ENCODE measurements at places on chromosomes 16 and 17. TPM values are rescaled to one million over a fixed set of nuclear protein-coding genes. Genes with fewer than 3 reads are reported as not detected.

Gene KRTAP1-1
- not detected for total RNA-seq

GRCh38 chr17:41687828-41688640 lies 651 bp upstream of the EIF1 start:
- DNase-seq: no peak

Gene OR4D1
- total RNA-seq: not detected

DNA sequence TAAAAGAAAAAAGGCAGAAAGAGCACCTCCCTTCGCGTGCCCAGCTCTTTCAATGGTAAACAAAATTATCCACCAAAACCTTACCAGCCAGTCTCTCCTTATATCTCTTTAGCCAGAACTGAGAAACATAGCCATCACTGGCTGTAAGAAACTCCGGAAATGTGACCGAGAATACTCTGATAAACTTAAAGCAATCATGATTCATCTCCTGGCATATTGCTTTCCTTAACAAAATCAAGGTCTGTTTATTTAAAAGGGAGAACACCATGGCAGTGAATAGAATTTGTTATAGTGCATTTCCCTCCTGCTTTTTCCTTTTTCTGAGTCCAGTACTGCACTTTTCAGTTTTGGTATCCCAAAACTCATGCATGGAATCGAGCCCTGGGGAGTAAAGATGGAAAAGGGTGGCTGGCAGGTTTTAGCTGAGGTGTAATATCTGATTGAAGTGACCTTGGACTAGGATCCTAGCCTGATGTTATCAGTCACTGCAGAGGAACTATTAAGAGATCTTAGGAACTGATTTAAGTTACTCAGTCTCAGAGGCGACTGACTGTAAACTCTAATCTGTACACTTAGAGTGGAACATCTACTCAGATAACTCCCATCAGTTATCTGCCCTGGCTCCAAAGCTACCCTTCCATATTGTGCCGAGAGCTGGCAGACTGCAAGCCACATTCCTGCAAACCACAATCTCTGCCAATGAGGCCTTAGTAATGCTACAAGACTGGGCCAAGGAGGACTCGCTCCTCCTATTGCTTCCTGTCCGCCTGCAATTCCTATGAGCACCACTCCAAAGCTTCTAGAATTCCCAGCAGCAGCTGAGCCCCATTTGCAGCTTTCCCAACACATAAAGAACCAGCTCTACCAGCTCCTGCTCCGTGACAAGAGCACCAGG lies 7.4 kb upstream of the COX10 start:
- peak; percentile 18 for DNase-seq

DNA sequence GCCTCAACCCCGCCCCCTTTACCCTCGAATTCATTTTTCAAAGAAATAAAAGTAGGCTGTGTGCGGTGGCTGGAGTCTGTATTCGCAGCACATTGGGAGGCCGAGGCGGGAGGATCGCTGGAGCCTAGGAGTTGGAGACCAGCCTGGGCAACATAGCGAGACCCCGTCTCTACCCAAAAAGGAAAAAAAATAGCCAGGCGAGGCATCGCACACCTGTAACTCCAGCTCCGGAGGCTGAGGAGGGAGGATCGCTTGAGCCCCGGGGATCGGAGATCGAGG lies 671 bp upstream of the TOP2A start:
- DNase-seq: no peak

Gene KRTAP3-3
- total RNA-seq: not detected

Gene IL17C
- 1.4 TPM for total RNA-seq

Measured in kidney epithelial cell (primary cell).